Effector memory CD4-positive, alpha-beta T cell (primary cell): ENCODE measurements at places on chromosomes 6 and 20.

GRCh38 chr6:145725570-145725969 lies 9.8 kb downstream of the EPM2A start:
- no peak for DNase-seq

GRCh38 chr6:137403855-137404254 lies 90.3 kb downstream of the OLIG3 start:
- no peak for DNase-seq

- DNase-seq: no peak
These were observed 8.2 kb upstream of the CD83 start for GRCh38 chr6:14109411-14109826.

GRCh38 chr6:136538836-136539235 lies 11.4 kb downstream of the MAP7 start:
- no peak for DNase-seq

- no peak for DNase-seq
These were observed 44.7 kb downstream of the MBOAT1 start for GRCh38 chr6:20167601-20168000.
